ENCODE measurements at places on chromosomes 6 and 20.
A peak's percentile ranks its signal among the peaks of the same experiment; 100 is the strongest.

DNA sequence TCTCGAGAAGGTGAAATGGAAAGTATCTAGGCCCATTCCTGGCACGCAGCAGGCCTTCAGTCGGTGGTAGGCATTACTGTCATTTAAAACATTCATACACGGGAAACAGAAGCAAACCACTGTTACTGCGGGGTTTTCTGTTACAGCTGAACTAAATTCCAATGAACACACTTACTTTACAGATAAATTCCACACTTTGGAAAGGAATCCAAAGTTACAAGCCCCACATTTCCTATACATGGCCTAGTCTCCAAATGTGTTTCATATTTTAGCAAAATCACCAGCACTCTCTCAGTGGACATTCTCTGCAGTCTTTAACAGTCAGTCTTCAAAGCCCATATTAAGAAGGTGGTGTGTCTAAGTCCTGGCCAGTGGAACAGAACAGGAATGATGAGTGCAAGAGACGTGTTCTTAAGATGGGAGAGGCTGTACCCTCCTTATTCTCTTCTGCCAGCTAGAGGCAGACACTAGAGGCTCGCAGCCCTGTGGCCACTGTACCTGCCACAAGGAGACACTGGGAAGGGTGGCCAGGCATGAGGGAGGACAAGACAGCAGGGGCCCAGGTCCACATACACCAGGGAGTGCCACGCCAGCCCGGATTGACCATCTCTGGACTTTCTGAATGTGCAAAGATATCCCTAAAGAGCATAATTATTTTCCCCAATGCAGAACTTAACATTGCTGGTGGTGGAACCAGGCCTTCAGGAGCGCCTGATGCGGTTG, 76.4 kb downstream of the CDC5L start:
- DNase-seq, result no peak

DNA sequence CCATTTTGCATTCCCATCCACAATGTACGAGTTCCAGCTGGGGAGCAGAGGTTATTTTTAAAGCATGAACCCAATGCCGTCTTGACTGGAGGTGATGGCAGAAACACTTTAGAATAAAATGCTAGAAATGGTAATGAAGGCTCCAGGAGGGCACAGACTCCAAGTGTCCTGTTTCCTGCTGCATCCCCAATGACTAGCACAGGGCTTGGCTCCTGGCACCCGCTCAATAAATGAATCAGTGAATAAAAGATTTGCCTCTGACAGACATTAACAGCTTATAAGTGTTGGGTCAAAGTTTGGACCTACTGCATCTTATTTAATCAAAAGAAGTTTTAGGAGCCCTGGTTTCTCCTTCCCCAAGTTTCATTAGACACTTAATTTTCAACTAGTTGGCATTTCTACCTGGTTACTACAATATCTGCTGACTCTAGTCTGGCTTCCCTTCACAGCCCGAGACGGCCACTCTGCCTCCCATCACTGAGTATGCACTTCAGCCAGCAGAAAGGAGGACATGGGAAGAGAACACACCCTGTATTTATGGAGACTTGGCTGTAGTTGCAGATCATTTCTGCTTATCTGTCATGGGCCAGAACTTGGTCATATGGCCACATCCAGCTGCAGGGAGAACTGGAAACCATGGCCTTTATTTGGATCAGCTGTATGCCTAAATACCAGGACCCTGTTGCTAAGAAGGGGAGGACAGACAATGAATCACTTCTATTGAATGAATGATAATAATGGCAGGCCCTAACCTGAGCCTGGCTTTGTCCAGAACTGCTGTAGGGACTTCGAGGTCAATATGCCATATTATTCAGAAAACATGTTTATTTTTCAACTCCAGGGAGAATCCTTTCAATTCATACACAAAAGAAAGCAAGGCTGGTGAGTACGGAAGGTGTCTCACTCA, 63.1 kb downstream of the TTI1 start:
- peak; percentile 47 for DNase-seq

DNA sequence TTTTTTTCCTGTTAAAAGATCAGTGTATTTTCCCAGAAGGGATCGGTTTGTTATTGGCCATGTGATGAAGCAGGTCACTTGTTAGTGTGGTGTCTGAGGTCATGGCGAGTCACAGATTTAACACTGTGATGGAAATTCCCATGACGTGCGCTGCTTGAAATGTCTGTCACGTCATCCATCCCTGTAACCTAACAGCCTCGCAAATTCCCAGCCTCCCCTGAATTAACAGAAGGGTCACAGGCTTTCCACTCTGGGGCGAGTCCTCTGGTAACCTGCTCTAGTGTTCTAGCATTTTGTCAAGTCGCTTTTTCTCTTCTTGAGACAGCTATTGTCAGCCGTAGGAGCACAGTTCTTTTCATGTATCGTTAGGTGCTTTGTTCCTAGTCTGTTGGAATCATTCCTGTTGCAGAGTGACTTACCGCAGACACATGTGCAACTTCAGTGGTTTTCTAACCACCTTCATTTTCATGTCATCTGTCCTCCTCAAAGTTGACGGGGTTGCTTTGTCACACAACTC, 137.2 kb downstream of the MAP3K4 start:
- DNase-seq, result peak; percentile 89

GRCh38 chr6:168362276-168362990, 42.9 kb upstream of the DACT2 start:
- DNase-seq, result no peak

Measured in fibroblast of mammary gland (primary cell).